Left cardiac atrium (tissue), 4 donors: ENCODE measurements at places on chromosomes 3 and 15.

GRCh38 chr3:39668420-39668819, 141.0 kb upstream of the MYRIP start:
- no peak for DNase-seq

DNA sequence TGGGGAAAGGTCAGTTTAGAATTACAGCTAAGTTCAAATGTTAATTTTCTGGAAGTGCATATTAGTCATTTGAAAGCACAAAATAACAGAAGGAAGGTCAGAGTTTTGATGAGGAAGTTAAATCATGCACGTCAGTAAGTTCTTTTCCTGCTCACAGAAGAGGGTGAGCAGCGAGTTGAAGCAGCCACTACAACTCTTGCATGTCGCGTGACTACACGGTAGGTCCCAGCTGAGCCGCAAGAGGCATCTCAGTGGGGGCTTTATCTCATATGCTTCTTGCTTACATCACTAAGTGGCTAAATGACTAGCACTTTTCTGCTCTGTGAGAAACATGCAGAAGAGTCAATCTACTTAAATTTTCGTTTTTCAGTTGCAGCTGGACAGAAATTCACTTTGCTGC, 21.3 kb upstream of the SEC62 start:
- no peak for DNase-seq

- no peak for DNase-seq
Measured at GRCh38 chr3:53841296-53841695, 4.9 kb downstream of the CHDH start.

DNA sequence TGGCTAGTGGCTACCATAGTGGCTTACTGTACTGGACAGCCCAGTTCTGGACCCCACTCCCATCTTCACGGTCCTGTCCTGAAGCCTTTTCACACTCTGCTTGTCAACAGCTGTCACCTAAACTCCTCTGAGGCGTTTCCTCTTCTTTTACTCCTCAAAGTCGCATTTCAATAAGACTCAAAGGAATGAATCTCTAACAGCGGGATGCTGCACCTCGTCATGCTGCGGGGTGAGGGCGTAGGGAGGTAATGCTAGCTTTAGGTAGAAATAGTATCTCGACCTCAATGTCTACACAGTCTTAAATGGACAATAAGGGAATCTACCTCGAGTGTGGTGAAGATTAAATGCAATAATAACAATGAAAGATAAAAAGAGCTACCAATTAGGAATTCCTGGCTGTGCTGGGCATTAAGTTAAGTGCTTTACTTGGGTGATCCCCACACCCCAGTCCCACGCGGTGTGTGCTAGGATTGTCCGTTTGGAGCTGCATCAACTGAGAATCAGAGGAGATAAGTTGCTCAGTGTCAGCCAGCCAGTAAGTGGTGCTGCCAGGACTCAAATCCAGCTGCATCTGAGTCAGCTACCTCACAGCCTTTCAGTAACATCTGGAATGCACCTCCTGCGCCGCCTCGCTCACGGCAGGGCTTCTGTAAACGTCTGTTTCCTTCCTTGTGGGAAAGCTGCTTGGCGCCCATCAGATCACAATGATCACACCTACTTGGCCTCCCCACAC, 14.0 kb downstream of the PLA2G4D start:
- DNase-seq = no peak

GRCh38 chr15:27084844-27085243, 113.9 kb downstream of the GABRG3 start:
- no peak for DNase-seq
